ENCODE measurements at places on chromosomes 4 and X.

DNA sequence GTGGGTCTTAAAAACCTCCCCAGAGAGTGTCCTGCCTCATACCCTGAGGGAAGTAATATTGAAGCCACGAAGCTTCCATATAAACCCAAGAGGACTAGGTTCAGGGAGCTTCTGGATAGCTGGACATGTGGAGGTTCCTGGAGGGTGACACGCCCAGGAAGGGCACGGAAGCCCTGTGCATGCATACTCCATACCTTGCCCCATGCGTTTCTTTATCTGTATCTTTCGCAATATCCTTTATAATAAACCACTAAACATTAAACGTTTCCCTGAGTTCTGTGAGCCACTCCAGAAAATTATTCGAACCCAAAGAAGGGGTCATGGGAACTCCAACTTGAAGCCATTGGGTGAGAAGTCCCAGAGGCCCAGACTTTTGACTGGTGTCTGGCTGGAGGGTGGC is 45.7 kb upstream of the HPF1 start:
- no peak for DNase-seq

DNA sequence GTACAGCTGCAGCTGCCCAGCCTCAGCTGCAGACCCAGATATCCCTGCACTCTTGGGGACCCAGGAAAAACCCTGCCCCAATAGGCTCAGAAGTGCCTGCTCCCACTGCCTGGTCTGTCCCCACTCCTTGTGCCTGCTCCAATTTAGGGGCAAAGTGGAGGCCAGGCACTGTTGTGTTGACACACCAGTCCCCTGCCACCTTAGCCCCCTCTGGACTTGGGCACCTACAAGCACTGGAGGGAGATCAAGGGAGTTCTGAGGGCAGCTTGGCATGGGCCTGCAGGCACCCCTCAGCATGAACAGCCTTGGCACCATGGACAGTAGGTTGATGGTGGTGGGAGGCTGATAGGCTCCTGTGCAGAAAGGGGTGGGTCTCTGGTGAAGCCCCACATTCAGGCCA is 2020.8 kb upstream of the ADGRL3 start:
- DNase-seq, result no peak

DNA sequence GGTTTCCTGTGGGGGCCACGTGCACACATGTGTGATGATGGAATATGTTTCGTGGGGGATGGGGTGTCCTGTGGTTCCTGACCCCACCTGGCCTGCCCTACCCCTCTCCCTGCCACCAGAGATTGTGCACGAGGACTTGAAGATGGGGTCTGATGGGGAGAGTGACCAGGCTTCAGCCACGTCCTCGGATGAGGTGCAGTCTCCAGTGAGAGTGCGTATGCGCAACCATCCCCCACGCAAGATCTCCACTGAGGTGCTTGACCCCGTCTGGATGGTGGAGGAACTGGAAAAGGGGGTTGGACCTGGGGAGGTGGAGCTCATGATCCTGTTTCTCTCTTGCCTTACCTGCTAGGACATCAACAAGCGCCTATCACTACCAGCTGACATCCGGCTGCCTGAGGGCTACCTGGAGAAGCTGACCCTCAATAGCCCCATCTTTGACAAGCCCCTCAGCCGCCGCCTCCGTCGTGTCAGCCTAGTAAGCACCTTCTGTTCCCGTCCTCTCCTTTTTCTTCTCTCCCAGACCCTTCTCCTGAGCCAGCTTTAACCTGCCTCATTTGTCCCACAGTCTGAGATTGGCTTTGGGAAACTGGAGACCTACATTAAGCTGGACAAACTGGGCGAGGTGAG is 5.9 kb downstream of the CDK16 start:
- no peak for DNase-seq

- no peak for DNase-seq
Measured at GRCh38 chrX:56744996-56745395, 16.0 kb downstream of the NBDY start.

GRCh38 chr4:107219681-107220080 is 183.6 kb upstream of the DKK2 start:
- no peak for DNase-seq

GRCh38 chrX:12007881-12008280 is 130.4 kb upstream of the FRMPD4 start:
- DNase-seq, result no peak

DNA sequence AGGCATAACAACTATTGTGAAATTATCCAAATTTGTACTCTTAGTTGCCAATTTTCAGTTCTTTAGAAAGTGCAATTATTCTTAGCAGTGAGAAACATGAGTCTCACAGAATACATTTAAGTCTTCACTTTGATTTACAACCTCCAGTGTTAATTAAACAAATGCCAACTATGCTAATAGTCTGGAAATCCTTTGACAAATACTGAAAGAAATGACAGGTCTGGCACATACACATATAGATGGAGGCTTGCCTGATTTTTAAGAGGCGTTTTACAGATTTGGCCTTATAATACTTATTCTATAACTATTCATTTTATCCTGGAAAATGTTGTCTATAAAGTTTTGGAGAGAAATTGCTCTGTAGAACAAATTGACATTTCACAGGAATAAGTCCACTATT is 320.1 kb downstream of the TRIML1 start:
- DNase-seq, result peak; percentile 2

DNA sequence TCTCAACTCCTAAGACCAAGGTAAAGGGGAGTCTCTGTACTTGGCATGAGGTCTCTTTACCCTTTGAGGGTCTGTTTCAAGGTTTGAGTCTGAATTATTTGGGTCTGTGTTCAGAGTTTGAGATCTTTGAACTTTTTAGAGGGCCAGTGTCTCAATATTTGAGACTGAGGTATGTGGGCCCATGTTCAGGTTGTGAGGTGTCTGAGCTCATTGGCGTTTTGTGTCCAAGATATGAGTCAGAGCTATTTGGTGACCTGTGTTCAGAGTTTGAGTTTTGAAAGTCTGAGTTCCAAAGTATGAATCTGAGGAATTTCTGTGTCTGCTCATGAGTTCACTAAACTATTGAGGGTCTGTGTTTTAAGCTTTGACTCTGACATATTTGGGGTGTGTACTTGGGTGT is 36.7 kb upstream of the PAGE4 start:
- DNase-seq, result no peak

- no peak for DNase-seq
Measured at GRCh38 chrX:153879741-153880439, 6.1 kb downstream of the L1CAM start.

DNA sequence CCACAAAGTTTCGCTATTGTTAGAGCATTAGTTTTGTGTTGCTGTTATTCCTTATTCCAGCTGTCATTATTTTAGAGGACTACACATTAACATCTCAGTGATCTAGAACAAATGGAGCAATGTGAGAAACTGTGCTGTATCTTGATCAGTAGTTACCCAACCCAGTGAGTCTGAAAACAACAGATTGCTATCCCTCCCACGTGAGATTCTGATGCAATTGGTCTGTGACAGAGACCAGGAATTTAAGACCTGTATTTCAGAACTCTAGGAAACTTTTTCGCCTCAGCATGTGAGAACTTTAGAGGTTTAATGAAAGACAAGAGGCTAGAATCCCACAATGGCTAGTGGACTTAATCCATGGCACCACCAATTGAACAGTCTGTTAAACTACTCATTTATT is 35.7 kb upstream of the CDS1 start:
- DNase-seq, result no peak

DNA sequence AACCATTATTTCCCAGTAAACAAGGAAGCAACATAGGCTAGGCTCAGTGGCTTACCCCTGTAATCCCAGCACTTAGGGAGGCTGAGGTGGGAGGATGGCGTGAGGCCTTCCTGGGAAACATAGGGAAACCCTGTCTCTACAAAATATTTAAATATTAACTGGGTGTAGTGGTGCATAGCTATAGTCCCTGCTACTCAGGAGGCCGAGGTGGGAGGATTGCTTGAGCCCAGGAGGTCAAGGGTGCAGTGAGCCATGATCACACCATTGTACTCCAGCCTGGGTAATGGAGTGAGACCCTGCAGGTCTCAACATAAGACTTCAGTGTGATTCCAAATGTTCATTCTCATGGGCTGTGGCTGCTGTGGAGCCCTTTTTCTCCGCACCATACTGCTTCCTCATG is 34.9 kb downstream of the FHDC1 start:
- DNase-seq, result no peak

DNA sequence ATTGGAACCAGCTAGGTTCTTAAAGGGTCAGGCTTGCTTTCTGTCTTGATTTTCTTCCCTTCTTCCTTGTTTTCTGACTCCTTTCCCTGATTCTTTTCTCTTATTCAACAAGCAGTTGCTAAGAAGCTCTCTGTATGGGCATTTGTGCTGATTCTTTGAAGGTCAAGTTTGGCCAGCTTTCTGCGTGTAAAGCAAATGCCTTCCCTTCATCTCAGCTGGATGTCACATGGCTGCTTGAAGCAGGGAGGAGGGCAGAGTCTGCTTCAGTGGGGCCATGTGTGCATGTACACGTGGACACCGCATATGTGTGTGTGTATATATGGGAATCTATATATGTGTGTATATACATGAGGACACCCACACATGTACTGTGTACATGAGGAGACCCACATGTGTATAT is 139.9 kb upstream of the ATP6AP2 start:
- no peak for DNase-seq

DNA sequence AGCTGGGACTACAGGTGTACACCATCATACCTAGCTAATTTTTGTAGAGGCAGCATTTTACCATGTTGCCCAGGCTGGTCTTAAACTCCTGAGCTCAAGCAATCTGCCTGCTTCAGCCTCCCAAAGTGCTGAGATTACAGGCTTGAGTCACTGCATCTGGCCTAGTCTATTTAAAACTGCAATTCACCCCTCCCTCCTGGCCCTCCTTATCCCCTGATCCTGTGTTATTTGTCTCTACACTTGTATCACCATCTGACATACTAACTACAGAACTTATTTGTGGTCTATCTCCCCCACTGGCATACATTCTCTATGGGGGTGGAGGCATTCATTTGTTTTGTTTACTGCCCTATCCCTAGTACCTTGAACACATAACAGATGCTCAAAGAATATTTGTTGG is 23.7 kb downstream of the CC2D2A start:
- DNase-seq, result no peak

DNA sequence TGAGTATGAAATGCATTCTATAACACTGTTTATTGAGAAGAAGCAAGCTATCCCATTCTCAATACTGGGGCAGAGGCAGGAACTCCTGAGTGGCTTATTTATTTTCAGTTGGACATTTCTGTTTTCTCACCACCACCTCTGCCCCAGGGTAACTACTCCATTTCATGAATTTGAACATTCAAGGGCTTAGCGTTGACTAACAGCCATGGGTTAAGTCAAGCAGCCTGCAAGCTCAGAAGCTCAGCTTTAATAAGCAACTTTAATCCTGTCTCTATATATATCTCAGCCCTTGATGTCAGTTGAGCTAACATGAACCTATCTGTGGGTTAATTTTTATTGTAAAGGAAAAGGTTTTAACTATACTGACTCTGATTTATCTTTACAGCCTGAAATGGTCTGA is 93.8 kb downstream of the MBNL3 start:
- DNase-seq, result no peak
